HCT116 (cell line): ENCODE measurements at places on chromosomes 6 and 20.
A peak's percentile ranks its signal among the peaks of the same experiment; 100 is the strongest.

DNA sequence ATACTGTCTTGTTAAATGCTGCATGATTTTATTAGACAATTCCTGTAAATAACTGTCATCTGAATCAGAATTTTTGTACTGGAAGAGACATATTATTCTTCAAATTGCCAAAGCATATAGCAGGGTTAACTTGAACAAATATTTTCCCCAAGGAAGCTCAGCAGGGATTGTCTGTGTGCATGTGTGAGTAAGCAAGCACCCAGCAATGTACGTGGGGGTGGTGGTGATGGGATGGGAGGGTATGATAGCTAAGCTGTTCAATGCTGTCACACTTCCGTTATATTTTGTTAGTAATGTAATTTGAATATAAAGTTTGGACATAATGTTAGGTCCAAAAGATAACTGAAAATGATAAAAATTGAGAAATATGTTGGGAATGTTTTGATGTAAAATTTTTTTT lies 118.1 kb downstream of the MYB start:
- no peak for DNase-seq

DNA sequence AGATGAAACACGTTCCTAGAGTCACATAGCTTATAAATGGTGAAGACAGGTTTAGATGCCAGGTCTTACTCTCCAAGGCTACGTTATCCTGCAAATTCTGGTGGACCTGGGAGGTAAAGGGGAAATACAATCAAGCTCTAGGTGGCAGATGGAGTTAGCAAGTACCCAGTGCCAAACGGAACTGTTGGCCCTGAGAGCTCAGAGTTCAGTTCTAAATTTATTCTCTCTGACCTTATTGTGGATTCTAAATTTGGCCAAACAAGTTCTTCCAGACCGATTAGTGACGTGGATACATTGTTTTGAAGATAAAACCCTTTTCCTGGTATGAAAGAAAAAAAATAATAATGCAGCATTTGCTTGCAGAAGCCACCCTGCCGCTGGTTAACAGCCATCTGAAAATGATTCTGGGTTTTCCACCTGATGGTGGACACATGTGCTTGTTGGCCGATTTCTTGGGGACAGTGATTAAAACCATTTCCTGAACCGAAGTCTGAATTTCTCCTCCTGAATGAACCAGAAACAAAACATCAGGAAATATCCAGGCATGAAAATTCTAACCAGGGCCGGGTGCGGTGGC lies 32.5 kb downstream of the RIPOR3 start:
- DNase-seq, result no peak

- DNase-seq, result no peak
Observed at GRCh38 chr6:167073679-167074274, 49.1 kb upstream of the CCR6 start.

- peak; percentile 95 for DNase-seq
Observed at GRCh38 chr6:42217519-42218367, at the start of gene MRPS10. Gene MRPS10, minus strand, starts transcription at chr6:42217861. Its CDS starts 12 bp downstream, at chr6:42217849.

- DNase-seq, result no peak
Observed at GRCh38 chr6:6191476-6191875, 129.0 kb downstream of the F13A1 start.

- DNase-seq, result no peak
Observed at GRCh38 chr6:108117427-108118358, 43.2 kb upstream of the OSTM1 start.

- no peak for DNase-seq
Observed at GRCh38 chr6:170505306-170505705, 47.8 kb downstream of the PSMB1 start.

- no peak for DNase-seq
Observed at GRCh38 chr20:10314198-10314597, 95.6 kb downstream of the SNAP25 start.

- no peak for DNase-seq
Observed at GRCh38 chr6:52611833-52612232, 35.0 kb upstream of the TRAM2 start.

DNA sequence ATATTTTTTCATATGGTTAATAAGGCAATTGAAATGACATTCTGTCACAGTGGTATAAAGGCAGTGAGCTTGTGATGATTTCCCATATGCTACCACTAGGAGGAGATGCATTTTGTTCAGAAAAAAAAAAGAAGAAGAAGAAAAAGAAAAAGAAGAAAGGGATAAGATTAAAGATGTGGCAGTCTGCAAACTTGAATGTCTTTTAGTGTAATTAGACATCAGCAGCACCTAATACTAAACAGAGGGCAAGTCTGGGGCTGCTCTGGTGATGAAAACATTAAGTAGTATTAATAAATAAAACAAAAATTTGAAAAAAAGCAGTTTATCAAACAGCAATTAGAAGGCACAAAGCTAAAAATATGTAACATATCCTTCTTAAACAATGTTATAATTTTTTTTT lies 95.4 kb upstream of the DEFB112 start:
- no peak for DNase-seq

GRCh38 chr6:125986301-125987025 lies at the start of gene TRMT11:
Gene TRMT11, plus strand, starts transcription at chr6:125986540. Its CDS starts 11 bp downstream, at chr6:125986551.
- peak; percentile 84 for DNase-seq

GRCh38 chr6:125157280-125157679 lies 3.7 kb downstream of the TPD52L1 start:
- DNase-seq, result no peak

GRCh38 chr6:74000666-74001490 lies 304.9 kb downstream of the CD109 start:
- no peak for DNase-seq

DNA sequence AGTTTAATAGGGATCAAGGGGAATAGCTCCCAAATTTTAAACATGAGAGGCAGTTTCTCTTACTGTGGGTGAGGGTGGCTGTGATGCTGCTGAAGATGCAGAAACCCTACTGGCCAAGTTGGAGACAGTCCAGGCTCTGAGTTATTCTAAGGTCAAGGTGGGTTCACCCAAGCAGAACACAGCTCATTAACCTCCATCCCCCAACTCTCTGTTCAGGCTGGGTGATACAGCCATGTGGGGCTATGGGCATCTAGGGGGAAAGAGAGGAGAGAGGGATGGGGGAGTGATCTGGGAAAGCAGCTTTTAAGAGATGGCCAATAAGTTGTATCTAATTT lies 18.9 kb upstream of the TRAM2 start:
- DNase-seq, result no peak

GRCh38 chr6:167341665-167342655 lies 17.1 kb downstream of the TTLL2 start:
- DNase-seq, result no peak

- DNase-seq, result no peak
Observed at GRCh38 chr20:53215166-53215565, 243.0 kb downstream of the TSHZ2 start.

DNA sequence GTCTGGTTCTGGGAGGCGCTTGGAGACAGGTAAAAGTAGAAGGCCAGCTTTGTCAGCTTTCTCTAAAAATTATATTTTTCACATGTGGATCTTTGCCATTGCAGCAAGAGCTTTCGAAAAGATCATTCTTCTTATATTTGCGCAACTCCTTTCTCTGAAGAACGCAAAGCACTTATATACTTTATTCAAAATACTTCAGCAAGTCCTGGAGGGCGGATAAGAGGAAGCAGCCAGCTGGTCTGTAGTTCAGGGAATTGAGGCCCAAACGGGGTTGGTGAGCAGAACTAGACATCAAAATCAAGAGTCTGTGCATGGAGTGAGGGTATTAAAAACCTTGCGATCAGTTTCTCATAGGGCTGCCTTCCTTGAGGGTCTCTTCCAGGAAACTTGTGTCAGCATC lies 182.3 kb downstream of the DTNBP1 start:
- DNase-seq, result no peak

GRCh38 chr6:137823826-137824555 lies 43.1 kb upstream of the TNFAIP3 start:
- DNase-seq, result no peak

DNA sequence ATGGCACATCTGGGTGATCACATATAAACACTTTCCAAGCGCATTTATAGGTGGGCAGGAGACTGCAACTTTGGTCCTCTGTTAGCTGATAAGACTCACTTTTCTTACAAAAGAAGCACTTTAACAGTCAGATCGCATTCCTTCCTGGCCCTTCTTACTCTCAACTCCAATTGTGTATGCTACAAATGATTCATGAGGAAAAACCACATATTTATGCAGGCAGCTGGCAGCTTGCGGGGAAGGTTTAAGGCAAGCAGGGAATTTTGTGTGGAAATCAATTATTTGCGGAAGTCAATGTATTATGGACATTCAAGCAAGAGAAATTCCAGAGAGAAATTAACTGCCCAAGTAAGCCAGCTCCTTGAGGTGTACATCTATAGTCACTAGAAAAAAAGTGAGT lies 194.0 kb downstream of the PKHD1 start:
- no peak for DNase-seq

DNA sequence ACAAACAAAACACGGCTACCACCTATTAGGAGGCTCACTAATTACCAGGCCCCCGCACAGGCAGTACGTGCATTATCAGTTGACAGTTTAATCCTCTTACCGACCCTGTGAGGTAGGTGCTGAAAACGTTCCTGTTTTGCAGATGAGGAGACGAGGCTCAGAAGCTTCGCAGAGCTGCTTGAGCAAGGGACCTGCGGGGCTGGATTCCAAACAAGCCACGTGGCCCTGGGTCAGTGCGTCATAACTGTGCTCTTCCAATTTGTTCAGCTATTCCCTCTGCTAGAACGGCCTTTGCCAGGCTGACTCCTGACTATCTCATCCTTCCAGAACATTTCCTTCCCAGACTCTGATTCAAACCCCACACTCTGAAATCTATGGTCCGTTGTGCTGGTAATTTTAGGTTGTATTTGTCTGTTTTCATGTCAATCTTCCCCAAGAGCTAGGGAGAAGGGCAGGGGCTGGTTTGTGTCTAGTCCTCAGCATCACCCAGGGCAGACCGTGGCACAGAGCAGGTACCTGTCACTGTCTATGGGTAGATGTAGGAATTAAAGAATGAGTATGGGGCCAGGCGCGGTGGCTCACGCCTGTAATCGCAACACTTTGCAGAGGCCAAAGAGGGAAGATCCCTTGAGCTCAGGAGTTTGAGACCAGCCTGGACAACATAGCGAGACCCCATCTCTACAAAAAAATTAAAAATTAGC lies 28.8 kb upstream of the TLDC2 start:
- DNase-seq, result no peak

- no peak for DNase-seq
Observed at GRCh38 chr6:98657764-98658163, 176.6 kb upstream of the POU3F2 start.

DNA sequence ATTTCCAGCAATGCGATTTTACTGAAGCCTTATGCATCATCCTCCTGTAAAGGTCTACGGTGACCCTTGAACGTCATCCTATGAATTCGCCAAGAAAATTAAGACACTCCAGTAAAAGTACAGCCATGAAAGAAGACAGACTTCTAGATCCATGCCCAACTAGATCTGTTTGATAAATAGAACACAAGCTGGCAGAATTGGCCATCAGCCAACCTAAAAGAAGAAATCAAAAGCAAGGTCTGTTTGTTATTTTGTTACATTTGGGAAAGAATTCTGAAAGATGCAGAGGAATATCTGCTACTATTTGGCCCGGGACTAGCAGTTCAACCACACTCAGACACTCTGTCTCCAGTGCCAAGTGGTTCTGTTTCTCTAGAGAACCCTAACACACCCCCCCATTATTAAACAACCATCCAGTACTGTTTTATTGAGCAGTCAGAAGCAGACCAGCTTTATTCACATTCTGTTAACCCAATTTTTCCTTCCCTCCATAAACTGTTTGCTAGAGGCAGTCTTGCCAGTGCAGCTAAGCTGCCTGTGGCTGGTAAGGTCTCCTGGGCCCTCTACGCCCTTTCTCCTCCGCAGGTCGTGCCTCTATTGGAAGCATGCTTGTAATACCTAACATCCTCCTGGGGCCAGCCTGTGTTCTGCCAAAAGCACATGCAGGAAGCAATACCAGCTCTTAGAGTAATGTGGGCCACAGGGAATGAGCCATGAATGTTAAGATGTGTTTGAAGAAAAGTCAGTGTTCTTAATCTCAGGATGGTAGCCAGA lies 30.7 kb downstream of the LY86 start:
- DNase-seq, result no peak

- DNase-seq, result no peak
Observed at GRCh38 chr6:150586850-150587359, 12.8 kb upstream of the PLEKHG1 start.

DNA sequence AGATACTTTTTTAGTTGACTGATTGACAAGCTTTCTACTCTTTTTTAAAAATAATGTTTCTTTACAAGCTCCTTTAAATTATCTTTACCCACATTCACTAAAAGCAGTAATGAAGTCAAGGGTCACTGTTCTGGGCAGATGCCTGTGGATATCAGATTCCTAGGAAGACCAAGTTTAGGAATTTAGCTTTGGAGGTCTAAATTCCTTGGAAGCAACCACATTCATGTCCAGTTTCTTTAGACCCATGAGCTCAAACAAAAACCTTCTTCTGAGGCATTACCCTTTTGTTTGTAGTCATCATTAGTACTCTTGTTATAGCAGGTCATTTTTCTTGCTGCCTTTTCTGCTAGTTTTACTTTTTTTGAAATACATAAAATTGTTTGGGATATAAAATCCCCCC lies 462.9 kb upstream of the JAG1 start:
- DNase-seq, result no peak

GRCh38 chr6:130788954-130789353 lies 38.3 kb upstream of the SMLR1 start:
- no peak for DNase-seq

GRCh38 chr6:43724354-43724753 lies 36.8 kb upstream of the MRPS18A start:
- no peak for DNase-seq

GRCh38 chr20:47785311-47785853 lies at the start of gene SULF2:
Gene SULF2, minus strand, starts transcription at chr20:47785481. Its CDS starts 28,118 bp downstream, at chr20:47757363.
- DNase-seq, result no peak

GRCh38 chr20:36744243-36744642 lies 1.6 kb downstream of the NDRG3 start:
- DNase-seq, result no peak

DNA sequence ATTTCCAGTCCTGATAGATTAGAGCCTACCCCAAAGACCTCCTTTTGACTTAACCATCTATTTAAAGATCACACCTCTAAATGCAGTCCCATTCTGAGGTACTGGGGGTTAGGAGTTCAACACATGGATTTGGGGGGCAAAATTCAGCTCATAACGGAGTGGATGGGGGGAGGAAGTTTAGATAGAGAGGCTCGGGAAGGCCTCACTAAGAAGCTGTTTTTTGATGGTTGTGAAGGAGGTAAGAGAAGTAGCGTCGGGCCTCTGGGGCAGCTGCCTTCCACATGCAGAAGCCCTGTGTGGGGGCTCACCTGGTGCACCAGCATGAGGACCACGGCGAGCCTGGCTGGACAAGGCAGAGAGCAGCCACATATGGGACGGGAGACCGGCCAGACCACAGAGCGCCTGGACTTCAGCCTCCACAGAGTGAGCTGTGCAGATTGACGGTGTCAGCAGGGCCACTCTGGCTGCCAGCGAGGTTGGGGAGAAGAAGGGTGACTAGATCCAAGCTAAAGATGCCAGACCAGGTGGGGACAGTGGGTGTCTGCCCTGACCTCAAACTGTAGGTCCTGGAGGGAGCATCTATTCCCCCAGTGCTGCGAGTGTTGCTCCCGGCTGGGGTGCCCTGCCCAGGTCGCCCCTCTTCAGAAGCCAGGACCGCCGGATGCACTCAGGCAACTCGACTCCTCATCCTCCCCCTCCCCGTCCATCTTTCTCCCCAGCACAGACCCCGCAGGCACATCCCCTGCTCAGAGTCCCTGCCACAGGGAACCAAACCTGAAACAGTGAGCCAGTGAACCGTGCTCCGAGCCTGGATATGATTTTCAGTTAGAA lies 5.1 kb upstream of the SYNJ2 start:
- DNase-seq, result no peak

- no peak for DNase-seq
Observed at GRCh38 chr20:12391099-12391498, 473.4 kb downstream of the BTBD3 start.
